Fibroblast of skin of left biceps (primary cell): ENCODE measurements at places on chromosomes 6 and 20.

DNA sequence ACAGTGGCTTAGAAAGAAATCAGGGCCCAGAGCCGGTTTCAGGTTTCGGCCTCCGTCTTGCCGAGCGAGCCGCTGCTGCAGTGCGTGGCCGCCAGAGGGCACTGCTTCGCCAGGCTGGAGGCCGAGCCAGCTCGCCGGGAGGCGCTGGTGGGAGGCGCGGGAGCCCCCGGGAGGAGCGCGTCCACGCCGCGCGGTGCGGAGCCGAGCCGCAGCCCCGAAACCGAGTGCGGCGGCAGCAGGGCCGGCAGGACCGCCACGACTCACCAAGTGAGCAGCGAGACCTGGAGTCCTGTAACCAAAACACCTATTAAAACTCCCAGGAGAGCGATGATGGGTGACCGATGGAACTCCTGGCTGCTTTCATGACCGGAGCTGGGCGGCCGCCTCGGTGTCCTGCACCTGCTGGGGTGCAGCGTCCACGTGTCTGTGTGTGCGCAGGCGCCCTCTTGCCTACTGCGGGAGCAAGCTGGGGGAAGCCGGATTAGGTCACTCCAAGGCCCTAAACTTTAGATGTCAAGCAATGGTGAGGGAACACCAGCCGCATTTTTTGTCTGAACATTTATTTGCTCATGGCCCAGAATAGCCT, 186.9 kb upstream of the UST start:
- DNase-seq, result no peak

- no peak for DNase-seq
These were observed 74.1 kb downstream of the TTLL2 start for GRCh38 chr6:167399051-167399387.

GRCh38 chr6:37131104-37131959, 38.6 kb upstream of the PIM1 start:
- DNase-seq, result no peak

DNA sequence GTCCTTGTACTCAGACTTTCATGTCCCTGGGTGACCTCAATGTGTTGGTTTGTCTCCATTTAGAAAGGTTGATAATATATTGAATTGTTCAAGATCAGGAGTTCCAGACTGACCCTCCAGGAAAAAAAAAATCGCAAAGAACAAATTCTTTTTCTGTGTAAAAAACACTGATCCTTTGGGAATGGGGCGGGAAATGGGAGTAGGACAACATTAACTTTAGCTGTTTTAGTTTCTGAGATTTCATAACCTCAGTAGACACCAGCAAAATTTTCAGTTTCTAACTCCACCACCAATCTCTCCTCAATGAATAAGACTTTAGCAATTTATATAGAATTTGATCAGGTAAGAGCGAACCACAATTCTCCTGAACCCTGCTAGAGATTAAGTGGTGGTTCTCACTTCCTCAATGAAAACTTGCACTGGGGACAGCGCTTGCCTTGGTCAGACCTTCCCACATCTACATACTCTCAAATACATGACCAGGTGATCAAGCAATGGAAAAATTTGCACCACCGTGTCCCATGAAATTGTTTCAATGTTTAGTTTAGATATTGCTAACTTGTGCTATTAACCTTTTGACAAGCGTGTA, 231.2 kb upstream of the PLN start:
- DNase-seq, result no peak

DNA sequence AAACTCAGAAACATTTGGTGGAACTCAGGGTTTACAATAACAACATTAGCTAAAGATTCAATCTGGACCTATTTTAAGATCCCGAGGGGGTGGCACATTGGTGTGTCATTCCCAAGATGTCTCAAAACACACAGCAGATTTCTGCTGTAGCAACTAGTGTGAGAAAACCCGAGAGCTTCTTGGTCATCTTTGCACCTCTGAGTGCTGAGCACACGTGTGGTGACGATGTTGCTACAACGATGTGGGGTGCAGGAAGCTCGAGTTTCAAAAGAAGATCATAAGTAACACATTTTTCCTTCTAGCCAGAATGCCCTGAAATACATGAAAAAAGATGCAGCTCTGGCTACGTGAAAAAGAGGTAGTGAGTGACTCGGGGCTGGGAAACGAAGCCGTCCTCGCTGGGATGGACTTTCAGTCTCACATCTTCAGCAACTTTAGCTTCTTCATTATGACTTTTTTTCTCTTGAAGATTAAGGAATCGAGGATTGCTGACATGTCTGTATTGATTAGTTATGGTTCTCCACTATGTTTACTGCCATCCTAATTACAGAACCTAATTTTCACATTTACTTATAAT, 1.5 kb downstream of the RAMACL start:
- DNase-seq, result no peak

DNA sequence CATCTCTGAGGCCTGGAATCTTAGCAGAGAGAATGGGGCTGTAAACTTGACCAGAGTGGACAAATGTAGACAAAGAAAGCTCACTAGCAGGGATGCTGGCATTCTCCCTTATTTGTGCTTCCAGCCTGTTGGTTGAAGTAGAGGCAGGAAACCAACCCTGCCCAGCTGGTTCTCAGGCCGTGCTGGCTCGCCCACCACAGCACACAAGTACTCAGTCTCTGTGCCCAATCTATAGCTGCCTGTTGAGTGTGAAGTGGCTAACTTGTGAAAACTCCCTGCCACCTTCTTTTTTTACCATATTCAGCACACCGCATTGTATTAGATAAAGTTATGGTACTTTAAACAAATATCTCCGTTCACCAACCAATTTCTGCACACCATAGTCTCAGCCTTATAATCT, 37.3 kb downstream of the HDDC2 start:
- DNase-seq, result no peak

- DNase-seq, result no peak
These were observed 243.1 kb downstream of the PKHD1 start for GRCh38 chr6:51844336-51844735.

DNA sequence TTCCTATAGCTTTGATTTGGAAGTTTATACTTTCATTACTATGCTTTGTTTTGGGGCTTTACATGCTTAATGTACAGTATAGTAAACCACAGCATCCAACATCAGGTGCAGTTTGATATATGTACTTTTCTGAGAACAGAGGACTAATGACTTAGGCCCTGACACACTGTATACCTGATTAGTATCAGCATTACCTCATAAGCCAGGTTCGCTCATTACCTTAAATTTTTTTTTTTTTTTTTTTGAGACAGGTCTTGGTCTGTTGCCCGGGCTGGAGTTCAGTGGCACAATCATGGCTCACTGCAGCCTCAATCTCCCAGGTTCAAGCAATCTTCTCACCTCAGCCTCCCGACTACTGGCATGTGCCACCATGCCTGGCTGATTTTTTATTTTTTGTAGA, 28.4 kb downstream of the CD109 start:
- DNase-seq, result no peak

DNA sequence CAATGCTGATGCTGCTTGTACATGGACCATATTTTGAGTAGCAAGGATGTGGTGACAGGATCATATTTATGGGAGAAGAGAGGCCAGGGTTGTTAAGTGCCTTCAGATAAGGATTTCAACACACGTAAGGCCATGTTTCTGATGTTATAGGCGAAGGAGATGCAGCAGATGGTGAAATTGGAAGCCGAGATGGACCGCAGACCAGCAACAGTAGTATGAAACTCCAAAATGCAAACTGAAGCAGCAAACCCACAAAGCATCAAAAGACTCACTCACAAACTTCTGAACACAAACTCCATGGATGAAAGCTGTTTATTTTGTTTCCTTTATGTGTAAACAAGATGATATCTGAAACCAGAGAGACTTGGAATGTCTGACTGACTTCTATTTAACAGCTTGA, 35.6 kb upstream of the LAMP5 start:
- DNase-seq, result no peak

GRCh38 chr20:16378122-16378521, 195.1 kb downstream of the KIF16B start:
- no peak for DNase-seq

DNA sequence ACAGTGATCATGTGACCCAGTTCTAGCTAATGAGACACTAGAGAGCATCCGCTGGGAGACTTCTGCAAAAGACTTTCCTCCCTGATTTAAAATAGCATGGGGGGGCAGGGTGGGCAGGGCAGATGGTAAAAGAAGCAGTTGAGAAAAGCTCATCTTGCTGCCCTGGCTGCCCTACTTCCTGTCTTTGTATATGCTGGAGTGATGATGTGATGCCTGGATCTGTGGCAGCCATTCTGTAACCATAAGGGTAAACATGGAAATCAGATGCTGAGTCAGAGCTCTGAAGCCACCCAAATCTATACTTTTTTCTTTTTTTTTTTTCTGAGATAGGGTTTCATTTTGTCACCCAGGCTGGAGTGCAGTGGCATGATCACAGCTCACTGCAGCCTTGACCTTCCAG, 25.4 kb downstream of the ZFP64 start:
- DNase-seq, result no peak
